ENCODE measurements at places on chromosomes 12 and 14.

GRCh38 chr12:80241576-80242273 lies 142.4 kb downstream of the OTOGL start:
- no peak for DNase-seq

DNA sequence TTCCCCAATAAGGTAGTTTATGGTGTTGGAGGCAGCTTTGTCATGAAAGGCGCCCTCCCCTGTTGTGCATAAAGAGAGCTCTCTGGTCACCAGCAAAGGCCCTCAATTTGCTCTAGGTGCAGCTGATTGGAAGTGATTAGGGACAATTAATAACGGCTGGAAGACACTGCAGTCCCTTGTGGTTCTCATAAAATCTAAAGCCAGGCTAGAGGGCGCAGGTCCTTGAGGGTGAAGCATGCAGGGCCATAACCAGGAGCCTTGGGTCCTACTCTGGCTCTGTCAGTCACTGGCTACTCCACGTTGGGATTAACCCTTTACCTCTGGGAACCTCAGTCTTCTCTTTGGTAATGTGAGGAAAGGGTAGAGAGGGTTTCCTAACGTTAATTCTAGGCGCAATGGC lies 1.9 kb downstream of the DAAM1 start:
- DNase-seq: no peak

- DNase-seq: no peak
Observed at GRCh38 chr14:87283547-87283946, 709.4 kb downstream of the GALC start.

GRCh38 chr12:2264651-2265232 lies 212.0 kb downstream of the CACNA1C start:
- no peak for DNase-seq

Data from activated T-helper 1 cell treated with anti-CD3 and anti-CD28 coated beads, Interleukin-2, amount 50 U/mL, for 16 hours (primary cell).